ENCODE measurements at places on chromosomes 12 and 14. TPM values are rescaled to one million over a fixed set of nuclear protein-coding genes. Genes with fewer than 3 reads are reported as not detected.
A peak's percentile ranks its signal among the peaks of the same experiment; 100 is the strongest.

DNA sequence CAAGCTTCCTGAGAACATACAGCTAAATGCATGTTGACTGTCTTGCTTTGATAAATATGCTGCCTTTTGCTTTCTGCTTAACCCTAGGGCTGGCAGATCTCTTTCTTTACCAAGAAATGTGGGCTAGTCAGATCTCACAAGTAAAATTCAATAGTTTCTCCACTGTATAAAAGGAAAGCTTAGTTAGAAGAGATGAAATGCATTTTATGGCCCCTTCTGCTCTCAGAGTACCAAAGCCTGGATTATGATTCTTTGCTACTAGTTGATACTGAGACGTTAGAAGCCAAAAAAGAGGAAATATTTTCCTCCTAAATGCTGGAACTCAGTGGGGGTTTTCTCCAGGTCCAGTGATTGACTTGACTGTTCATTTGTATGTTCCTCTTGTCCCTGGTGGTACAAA lies 552.7 kb downstream of the SNAPC1 start:
- DNase-seq: no peak

GRCh38 chr12:129909051-129910020 lies 5.5 kb upstream of the TMEM132D start:
- no peak for DNase-seq

- no peak for DNase-seq
Measured at GRCh38 chr14:36467332-36467731, 52.7 kb downstream of the NKX2-1 start.

DNA sequence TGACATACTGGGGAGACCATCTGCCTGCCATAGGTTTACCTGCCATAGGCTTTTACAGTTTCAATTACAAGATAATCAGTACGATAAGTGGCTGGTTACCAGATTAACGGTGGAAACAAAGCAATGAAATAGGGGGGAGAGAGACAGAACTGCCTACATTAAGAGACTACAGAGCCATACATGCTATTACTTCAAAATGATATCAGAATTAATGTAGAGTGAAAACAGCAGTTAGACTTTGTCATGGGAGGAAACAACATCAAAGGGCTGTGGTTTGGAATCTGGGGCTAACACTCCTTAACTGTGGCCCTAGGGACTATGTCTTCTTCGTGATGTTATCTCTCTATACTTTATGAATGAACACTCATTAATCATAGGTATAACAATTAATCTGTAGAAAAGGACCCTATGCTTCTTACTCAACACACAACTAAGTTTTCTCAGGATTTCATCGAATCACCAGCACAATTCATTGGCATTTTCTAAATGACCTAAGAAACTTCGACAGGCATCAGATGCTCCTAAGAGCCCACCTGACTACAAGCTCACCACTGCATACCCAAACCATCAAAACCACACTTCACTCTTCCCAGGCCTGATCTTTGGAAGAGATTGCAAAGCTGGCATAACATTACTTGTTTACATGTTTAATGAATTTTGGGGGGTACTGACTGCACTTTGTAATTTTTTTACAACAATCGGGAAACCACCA lies 475.6 kb upstream of the SOX5 start:
- no peak for DNase-seq

DNA sequence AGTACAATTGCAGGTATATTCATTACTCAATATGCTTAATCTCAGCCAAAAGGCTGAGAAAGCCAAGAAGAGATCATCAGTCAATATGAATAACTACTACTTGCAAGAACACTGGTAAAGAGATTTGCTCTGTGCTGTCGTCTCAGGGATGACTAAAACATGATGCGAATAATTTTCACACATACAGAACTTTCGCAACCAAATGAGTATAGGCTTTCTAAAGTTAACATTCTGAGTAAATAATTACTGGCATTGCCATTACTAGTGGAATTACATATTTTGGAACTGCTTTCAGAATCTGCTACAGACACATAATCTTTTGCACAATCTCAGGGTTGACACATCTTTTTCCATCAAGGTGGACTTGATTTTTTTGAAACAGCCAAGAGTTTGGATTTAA lies 24.7 kb downstream of the NCKAP1L start:
- no peak for DNase-seq

DNA sequence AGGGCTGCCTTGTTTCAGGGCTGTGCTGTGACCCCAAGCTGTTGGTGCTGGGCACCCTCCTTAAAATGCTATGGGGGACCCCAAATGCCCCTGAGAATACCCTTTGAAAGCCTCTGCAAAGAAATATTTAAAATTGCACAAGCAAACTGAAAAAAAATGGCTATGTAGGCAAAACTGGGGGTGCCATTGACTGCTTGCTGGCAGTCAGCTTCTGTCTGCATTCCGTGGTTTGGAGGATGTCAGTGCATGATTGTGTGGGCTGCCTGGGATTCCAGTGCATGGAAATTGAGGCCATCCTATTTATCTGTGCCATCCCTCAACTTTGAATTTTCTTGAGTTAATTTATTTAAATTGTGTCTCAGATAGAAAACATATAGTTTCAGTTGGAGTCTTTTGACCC lies 113.7 kb upstream of the RTL1 start:
- DNase-seq: no peak

DNA sequence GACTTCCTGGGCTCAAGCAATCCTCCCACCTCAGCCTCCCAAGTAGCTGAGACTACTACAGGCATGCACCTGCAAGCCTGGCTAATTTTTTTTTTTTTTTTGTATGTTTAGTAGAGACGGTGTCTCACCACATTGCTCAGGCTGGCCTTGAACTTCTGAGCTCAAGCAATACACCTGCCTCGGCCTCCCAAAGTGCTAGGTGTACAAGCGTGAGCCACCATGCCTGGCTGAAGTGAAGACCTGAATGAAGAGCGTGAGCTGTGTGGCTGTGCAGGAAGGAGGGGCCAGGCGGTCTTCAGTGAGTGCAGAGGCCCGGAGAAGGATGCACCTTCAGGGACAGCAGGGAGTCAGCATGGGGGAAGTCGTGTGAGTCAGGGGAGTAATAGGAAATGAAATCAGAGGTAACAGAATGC lies 14.9 kb upstream of the NFKBIA start:
- DNase-seq: no peak

DNA sequence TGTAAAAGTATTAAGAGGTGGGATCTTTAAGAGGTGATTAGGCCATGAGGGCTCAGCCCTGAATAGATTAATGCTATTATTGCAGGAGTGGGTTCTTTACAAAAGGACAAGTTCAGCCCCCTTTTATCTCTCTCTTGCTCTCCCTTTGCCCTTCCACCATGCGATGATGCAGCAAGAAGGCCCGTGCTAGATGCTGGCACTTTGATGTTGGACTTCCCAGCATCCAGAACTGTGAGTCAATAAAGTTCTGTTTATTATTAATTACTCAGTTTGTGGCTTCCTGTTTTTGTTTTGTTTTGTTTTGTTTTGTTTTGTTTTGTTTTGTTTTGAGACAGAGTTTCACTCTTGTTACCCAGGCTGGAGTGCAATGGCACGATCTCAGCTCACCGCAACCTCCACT lies 10.1 kb downstream of the RNASE1 start:
- DNase-seq: no peak

DNA sequence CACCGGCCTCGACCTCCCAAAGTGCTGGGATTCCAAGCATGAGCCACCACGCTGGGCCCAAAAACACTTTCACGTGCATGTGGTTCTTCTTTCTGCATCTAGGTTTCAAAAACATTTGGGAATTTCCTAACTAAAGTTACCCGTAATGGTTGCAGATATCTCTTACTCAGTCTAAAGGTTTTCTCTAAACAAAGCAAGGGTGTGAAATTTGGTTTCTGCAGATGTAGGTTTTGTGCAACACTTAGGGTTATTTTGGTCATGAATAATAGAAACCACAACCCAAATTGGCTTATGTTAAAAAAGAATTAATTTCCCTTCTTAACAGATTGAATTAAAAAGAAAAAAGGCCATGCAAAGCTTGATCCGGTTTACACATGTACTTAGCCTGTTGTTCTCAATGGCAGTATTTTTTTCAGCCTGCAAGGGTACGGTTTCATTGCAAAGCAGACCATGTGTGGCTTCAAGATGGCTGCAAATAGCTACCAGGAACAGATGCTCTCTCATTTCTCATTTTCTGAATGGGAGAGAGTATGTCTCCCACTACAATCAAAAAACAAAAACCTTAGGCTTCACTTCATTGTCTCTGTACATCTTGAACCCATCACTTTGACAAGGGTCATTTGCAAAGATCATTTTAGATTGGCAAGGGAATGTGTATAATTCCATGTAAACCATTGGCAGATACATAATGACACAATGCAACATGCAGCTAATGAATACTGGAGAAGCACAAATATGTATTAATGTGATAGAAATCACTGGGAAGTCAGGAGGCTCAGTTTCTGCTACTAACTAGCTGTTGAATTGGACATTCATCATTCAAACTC lies 491.2 kb upstream of the FLRT2 start:
- DNase-seq: no peak

DNA sequence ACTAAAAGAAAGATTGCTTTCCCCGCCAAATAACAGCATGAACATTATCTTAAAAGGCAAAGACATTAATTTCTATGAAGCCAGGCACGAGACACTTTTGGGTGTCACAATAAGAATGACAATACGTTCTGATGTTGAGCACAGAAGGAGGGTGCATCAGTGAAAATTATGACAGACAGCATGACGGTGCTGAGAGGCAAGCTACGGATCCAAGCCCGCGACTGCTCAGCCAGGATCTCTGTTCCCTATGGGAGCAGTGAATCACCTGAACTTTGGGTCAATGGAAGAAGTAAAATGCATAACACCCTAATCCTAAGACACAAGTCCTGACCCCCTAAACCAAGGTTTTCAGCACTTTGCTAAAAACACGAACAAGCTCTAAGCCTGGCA lies 51.7 kb downstream of the SLC25A47 start:
- DNase-seq: no peak

DNA sequence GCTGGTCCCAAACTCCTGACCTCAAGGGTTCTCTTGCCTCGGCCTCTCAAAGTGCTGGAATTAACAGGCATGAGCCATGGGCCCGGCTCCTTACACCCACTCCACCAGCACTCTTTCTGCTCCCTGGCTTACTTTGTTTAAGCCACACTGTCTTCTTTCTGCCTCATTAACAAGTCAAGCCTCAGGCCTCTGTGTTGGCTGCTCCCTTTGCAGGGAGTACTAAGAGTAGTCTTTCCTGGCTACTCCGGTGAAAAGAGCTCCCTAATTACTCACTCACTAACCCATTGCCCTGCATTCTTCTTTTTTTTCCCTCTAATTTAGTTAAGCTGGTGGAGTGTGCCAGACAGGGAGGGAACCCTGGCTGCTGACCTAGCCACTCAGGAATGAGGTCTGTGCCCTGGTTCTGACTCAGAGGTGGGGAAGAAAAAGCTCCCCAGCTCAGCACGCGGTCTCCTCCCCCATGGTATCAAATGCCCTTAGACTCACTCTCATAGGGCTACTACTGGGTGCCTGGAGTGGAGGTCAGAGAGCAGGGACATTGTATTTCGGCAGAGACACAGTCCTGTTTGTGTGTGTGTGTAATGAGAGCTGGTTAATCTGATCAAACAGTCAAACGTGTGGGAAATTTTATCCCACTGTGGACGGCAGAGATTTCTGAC lies 19.8 kb downstream of the GALNT6 start:
- peak; percentile 89 for DNase-seq

DNA sequence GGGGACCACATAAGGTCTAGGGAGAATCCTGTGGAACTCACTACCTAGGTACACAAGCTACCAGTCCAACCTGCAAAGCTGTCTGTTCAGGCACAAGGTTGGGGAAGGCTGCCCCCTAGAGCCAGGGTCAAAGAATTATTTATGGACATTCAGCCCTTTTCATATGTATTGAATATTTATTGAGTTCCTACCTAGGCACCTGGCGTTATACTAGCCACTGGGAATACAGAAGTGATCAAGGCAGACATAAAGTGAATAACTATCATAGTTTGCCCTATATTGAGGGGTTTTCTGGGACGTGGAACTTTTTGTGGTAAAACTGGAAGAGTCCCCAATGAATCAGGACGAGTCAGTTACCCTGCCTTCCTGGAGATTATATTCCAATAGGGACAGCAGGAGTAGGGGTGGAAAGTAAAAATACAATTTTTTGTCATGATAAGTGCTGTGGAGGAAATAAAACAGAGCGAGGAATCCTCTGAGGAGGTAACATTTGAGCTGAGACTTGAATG lies 5.8 kb upstream of the SLC48A1 start:
- no peak for DNase-seq

Gene SMCO2
- 0.60 TPM for polyA plus RNA-seq

Gene AKAP6
- 2.9 TPM for polyA plus RNA-seq

Gene FOXG1
- polyA plus RNA-seq: 0.03 TPM

Gene GAS2L3
- 32.9 TPM for polyA plus RNA-seq

Gene KRT7
- polyA plus RNA-seq: 56.5 TPM

Gene PIK3C2G
- polyA plus RNA-seq: 4.8 TPM

Gene PLEK2
- 1.2 TPM for polyA plus RNA-seq

Gene CALM1
- polyA plus RNA-seq: 386 TPM

Gene CCDC91
- 36.0 TPM for polyA plus RNA-seq

Gene STYK1
- polyA plus RNA-seq: 0.83 TPM

Gene ZFC3H1
- polyA plus RNA-seq: 93.2 TPM

Data from left kidney (tissue), 8 donors.